Mammary epithelial cell (primary cell): ENCODE measurements at places on chromosomes 13 and 19.
A peak's percentile ranks its signal among the peaks of the same experiment; 100 is the strongest.

DNA sequence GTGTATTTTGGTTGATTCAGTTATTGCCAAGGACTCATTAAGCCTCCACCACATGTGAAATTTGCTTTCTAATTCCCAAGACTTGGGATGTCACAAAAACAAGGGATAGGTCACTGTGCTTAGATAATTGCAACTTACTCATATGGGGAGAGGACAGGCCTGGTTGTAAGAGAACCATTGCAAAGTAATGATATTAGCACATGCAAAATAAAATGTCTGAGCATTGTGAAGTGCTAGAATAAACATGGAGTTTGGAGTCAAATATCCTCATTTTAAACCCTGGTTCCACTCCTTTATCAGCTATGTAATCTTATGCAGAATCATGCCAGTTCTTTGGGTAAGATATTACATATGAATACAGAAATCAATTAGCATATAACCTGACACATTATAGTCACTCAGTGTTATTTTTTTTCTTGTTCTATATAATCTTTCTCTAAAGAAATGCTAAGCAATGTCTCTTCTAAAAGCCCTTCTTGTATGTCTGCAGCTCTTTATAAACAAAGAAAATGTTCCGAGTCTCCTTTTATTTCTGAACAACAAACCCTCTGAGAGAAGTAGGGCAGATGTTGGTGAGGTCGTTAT, 5.5 kb downstream of the CBY2 start:
- DNase-seq = no peak

DNA sequence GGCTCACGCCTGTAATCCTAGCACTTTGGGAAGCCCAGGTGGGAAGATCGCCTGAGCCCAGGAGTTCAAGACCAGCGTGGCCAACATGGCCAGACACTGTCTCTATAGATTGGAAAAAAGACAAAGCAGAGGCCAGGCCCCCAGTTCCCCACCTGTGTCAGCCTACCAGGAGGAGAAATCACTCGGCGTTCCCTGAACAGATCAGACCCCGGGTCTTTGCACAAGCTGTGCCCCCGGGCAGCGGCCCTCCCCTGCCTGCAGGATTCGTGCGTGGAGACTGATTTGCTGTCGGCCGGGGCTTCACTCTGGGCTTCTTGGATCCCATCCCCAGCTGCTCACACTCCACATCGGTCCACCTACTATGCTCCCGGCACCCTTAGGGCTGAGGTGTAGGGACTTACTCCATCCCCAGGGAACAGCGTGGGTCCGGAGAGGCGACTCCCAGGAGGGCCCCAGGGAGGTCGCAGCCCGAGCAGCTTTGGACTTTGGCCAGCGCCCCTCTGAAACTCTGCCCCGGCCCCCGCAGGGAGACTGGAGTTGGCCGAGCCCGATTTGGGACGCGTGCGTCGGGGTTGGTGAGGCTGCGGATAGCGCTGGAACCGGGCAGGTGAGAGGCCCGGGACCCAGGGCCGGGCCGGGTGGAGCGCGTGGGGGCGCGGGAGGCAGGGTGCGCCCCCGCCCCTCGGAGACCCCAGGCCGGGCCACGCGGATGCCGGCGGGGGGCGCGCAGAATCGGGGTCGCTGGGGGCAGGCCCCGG, 515 bp upstream of the EFNA2 start:
- DNase-seq = no peak

DNA sequence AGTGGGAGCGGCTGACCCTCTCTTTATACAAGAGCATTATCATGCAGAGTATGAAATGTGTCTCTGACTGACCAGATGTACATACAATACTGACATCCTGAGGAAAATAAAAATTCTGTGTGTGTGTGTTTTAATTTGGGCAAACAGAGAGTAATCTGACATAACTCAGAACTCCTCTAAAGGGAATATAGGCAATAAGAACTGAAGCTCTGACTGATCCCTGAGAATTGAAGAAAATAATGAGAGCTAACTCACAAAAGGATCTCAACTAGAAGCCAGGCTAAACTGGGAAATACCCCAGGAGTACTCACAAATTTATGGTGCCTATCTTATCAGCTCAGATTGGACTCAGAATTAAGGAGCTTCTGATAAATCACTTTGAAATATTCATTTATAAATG, 539.9 kb downstream of the OLFM4 start:
- DNase-seq = no peak

DNA sequence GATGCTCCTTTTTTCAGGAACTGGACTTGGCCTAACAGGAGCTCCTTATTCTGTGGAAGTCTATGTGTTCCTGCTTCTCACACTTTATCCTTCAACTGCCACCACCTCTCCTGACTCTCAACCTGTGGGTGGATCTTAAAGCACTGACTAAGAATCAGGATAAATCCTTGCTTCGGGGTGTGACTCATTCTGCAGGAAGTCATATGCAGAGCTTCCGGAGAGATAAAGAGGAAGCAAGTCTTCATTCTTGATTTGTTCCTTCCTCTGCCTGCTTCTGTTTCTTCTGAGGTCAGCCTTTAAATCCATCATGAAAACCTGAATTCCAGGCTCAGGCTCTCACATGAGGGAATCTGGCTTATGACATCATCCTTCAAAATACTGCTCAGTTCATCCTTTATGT, 137.1 kb upstream of the ATXN8OS start:
- no peak for DNase-seq

DNA sequence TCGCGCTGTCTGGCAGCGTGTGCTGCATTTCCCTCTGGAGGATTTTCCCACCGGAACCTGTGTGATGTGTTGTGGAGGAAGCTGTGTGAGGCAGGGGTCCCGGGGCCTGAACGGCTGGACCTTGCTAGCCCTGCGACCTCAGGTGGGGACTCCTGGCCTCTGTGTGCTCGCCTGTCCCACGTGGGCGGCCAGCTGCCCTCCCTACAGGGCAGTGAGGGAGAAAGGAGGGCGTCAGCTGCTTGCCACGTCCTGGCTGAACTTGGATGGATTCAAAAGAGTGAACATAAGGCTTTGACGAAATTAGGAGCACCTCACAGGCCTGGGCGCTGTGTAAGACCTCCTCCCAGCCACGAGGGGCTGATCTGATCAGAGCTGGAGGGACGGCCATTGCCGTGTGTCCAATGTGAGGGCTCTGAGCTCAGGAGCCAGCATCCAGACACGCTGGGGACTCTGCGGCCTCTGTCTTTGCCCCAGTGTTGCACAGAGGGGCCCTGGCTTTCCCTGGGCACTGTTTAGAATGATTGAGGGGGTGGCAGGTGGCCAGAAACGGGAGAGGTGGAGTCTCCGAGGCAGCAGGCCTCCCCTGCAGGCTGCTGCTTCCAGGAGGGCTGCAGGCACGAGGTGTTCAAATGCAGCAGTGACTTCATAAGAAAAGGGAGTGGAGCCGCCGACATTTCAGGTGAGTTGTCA, 13.0 kb downstream of the TFDP1 start:
- no peak for DNase-seq

DNA sequence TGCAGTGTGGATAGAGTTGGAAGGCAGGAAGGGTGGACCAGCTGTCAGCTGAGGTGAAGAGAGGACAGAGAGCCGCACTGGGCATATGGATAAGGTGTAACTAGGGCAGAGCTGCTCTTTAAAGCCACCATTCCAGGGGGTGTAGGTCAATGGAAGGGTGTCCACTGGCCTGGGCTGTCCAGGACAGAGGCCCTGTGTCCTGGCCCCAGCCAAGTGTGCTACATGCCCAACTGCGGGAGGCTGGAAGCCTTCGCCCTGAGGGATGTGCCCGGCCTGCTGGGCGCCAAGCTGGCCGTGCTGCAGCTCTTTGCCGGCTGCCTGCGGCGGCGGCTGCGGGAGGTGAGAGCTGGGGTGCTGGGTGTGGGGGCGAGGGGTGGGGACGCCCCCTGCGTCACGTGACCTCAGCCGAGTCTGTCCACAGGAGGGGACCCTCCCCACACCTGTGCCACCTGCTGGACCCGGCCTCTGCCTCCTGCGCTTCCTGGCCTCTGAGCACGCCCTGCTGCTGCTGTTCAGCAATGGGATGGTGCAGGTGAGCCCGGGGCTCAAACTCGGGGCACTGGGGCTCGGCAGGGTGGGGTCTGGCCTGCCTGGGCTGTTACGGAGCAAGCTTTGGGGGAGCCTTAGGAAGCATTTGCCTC, 9.8 kb downstream of the PLK5 start:
- DNase-seq = no peak

- peak; percentile 70 for DNase-seq
These were observed 31.5 kb upstream of the HIF3A start for GRCh38 chr19:46265217-46265828.

DNA sequence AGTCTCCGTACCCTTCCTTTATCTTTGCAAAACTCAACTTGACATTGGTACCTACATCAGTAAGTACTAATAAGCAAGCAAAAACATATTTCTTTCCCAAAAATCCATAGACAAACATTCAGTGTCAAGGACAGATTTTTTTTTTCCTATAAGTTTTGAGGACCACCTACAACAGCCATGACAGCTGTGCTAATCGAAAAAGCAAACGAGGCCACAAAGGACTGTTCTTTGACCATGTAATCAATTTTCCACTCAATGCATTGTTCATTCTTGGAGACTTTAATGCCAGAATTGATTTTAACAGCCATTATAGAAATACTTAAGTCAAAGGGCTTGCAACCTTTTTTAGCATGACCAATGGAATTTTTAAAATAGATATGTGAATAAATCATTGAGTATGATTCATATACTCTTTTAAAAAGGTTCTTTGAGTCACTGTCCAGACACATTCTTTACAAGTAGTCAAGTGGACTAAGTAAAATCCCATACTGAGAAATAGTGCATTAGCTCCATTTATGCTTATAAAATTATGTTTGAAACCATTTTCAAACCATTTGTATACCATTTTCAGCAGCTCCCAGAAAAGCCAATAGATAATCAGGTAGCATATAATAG, 323.9 kb downstream of the MZT1 start:
- DNase-seq = peak; percentile 28

DNA sequence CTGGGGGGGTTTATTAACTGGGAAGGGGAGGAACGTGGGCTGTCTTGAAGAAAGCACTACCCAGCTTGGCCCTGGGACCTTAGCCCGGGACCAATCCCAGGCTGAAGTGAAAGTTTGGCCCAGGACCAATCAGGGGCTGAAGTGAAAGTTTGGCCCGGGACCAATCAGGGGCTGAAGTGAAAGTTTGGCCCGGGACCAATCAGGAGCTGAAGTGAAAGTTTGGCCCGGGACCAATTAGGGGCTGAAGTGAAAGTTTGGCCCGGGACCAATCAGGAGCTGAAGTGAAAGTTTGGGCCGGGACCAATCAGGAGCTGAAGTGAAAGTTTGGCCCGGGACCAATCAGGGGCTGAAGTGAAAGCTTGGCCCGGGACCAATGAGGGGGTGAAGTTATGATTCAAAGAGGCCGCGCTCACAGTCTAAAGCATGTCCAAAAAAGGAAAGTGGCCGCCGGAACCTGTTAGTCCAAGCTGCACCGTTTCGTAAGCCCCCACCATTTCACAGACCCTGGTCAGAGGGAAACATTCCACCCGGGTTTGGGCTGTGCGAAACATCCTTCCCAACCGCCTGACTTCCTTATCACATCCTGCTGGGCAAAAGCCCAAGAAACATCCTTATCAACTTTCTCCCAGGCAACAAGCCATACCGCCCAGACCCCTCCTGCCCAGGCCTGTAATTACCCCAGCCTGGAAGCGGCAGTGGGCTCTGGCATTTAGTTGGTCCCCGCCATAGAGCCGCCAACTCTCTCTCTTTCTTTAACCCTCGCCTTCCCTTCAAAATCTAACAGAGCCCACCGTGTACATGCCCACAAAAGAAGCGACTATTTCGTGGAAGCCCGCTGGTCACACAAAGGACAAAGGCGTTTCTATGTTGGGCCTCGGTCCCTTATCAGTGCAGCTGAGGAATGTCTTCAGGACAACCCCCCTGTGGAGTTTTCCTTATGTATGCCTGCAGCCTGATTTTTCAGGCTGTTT, 1.1 kb downstream of the ZNF850 start:
- peak; percentile 67 for DNase-seq

GRCh38 chr19:30059741-30060457, 117.9 kb downstream of the URI1 start:
- no peak for DNase-seq

- no peak for DNase-seq
These were observed 843.8 kb upstream of the SPRY2 start for GRCh38 chr13:81184556-81185265.

GRCh38 chr13:95343944-95344343, 42.7 kb upstream of the ABCC4 start:
- DNase-seq = no peak

GRCh38 chr13:61954092-61954491, 538.4 kb upstream of the PCDH20 start:
- DNase-seq = no peak

GRCh38 chr13:24097064-24097463, 63.5 kb upstream of the SPATA13 start:
- DNase-seq = no peak

DNA sequence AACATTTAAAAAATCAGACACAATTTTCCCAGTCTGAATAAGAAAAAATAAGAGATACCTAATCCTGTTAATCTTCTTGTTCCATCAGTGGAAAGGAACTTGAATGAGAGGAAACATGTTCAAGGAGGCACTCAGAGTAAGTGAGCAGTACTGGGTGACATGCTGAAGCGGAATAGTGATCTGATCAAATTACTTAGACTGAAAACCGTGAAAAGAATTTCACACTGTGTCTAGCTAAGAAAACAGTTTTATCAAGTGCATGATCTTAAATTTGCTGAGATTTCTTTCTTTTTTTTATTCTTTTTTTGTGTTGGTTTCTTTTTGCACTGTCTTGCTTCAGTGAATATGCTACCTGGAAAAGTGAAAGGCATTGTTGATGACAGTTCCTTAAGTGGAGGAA, 249.5 kb upstream of the SLC10A2 start:
- DNase-seq = no peak

DNA sequence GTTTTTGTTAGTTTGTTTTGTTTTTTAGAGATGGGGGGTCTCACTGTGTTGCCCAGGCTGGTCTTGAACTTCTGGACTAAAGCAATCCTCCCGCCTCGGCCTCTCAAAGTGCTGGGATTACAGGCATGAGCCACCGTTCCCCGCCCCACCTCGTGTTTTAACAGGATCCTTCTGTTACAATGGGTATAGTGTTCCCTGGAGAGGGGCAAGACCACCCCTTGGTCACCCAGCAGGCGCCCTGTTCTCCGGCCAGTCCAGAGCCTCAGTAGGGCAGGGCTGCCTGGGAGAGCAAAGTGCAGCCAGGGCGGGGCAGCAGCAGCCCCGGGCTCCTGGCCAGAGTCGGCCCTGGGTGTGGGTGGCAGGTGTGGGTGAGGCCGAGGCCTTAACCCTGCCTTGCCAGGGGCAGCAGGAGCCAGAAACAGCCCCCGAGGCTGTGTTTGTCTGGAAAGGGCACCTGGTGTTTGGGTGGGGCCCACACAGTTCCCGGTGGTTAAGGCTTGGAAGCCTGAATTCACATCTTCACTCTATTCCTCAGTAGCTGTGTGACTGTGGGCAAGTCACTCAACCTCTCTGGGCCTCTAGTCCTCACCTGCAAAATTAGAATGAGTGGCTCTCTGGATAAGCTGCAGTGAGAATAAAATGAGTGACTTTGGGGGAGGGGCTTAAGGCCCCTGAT, 7.2 kb downstream of the VASP start:
- DNase-seq = peak; percentile 51

- DNase-seq = no peak
These were observed 189.0 kb downstream of the LMO7 start for GRCh38 chr13:75825161-75825560.
